ENCODE measurements at places on chromosomes 7 and 10.

GRCh38 chr7:157271315-157271990, 65.4 kb upstream of the DNAJB6 start:
- no peak for DNase-seq

DNA sequence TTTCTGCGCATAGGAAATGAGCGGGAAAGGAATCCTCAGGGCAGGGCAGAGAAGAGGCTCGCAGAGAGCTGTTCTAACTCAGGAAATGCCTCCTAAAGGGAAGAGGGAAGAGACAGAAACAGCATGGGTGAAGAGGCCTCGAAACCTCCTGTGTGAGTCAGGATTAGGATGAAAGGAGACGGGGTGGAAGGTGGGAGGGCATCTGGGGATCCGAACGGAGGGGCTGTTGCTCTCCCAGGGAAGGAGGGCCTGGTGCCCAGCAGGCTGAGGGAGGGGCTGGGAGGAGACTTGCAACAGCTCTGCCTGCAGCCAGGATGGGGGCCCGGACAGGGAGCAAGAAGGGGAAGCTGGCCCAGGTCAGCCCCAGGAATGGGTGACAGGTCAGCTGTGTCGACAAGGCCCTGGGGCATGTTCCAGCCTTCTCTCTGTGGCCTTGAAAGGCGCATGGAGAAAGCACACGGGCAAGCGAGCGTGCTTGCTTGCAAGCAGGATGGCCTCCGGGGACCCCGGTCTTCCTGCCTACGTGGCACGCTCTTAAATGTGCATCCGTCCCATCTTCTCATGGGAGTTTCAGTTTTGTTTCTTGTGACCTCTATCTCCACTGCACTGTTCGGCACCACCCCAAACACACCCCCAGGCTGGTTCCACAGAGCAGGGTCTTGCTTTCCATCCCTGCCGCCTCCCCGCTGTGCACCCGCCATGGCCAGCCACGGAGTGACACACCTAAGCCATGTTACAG, 63.5 kb downstream of the HIPK2 start:
- DNase-seq = no peak

GRCh38 chr10:115129752-115130151, 36.6 kb downstream of the ATRNL1 start:
- no peak for DNase-seq

DNA sequence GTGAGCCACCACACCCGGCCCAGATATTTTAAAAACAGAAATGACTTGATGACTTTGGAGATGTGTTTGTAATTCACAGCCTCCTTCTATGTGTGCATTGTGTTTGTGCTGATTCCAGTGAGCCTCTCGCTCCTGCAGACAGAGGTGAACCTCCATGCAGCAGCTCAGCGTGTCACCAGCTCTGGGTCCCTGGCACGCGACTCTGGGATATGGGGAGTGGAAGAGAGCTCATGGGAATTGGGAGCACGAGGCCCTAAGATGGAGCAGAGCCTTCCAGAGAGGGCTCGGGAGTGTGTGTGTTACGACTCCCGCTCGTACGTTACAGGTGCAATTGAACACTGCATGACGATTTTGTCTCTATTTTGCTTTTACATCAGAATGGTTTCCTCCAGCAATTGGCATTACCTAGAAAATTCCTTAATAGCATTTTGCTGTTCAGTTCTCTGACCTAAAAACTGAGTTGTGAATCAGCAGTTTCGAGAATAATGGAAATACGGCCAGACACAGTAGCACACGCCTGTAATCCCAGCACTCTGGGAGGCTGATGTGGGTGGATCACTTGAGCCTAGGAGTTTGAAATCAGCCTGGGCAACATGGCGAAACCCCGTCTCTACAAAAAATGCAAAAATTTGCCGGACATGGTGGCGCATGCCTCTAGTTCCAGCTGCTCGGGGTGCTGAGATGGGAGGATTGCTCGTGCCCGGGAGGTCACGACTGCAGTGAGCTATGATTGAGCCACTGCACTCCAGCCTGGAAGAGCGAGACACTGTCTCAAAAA, 204.6 kb downstream of the CUX1 start:
- no peak for DNase-seq

GRCh38 chr7:31175672-31176071, 123.6 kb downstream of the ADCYAP1R1 start:
- DNase-seq = no peak

- DNase-seq = no peak
Observed at GRCh38 chr10:29736366-29737073, 101.7 kb upstream of the SVIL start.

- no peak for DNase-seq
Observed at GRCh38 chr10:60176925-60177324, 212.8 kb downstream of the ANK3 start.

DNA sequence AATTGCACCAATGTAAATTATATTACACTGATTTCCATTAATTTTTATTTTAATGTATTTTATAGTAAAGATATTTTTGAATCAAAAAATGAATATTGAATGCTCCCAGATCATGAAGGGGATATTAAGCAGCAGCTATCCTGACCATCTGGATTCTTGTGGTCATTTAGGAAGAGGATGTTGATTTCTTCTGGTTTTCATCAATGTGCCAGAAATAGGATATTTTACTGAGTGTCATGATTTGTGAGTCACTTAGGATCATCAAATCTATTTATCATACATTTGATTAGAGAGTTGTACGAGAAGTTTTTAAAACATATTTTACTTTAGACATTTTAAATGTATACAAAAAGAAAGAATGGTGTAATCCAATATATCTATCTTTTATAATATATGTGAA, 366.3 kb upstream of the CHRM2 start:
- no peak for DNase-seq

DNA sequence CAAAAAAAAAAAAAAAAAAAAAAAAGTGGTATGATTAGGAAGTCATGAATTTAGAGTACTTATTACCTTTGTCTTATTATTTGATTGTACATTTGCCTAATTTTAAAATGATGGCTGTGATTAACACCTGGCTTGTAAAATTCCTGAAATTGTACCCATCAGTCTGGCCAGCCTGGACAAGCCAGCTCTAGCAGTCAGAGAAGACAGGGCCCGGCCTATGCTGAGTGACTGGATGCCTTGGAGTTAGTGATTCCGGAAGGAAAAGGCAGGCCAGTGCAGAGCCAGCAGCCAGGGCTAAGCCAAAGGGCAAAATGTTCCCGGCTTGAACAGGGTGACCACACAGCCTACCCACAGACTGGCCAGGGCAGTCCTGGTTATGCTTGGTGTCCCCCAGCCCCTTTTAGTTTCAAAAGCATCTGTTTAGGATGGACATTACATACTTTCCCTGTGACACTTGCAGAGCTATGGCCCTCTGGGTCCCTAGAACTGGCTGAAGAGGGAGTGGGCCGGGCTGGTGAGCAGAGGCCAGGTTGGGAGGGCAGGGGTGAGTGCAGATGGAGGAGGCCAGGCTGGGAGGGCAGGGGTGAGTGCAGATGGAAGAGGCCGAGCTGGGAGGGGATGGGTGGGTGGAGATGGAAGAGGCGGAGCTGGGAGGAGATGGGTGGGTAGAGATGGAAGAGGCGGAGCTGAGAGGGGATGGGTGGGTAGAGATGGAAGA, 61.7 kb downstream of the PROSER2 start:
- DNase-seq = no peak

DNA sequence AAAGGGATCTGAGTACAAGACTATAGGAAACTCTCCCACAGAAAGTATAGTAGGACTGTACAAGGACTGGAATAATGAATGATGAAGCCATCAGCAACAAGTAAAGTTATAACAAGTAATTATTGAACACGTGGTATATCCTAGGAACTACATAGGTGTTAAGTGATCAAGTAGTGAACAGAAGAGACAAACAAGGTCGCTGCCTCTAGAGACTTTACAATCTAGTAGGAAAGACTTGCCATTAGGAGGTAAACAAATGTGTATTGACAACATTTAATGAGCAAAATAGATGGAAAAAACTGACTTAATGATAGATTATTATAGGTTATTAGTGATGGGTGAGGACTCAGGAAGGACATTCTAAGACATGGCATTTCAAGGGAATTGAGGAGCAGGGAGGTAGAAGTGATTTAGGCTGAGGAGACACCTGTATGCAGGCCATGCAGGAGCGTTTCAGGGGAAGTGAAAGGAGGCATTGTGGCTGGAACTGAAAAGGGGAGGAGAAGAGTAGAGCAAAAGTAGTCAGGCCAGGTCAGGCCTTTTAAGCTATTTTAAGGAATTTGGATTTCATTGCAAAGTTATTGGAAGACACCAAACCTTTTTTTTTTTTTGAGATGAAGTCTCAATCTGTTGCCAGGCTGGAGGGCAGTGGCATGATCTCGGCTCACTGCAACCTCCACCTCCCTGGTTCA, 8.5 kb upstream of the GLCCI1 start:
- DNase-seq = no peak

GRCh38 chr7:37365405-37365804, 83.3 kb downstream of the ELMO1 start:
- DNase-seq = no peak

DNA sequence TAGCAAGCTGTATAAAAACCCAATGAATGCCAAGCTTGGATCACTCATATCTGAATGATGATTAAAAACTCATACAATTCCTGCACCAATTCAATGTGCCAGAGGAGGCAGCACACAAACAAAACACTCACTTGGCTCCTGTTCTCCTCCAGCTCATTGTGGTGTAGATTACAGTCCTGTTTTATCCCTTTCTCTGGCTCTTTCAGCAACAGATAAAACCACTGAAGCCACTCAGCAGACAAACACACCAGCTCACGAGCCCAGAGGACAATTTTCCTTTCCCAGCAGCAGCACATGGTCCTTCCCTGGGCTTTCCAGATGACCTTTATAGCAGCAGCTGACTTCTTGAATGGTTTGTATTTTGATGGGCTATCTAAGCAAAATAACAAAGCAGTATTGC, 107.3 kb upstream of the STARD3NL start:
- DNase-seq = no peak

DNA sequence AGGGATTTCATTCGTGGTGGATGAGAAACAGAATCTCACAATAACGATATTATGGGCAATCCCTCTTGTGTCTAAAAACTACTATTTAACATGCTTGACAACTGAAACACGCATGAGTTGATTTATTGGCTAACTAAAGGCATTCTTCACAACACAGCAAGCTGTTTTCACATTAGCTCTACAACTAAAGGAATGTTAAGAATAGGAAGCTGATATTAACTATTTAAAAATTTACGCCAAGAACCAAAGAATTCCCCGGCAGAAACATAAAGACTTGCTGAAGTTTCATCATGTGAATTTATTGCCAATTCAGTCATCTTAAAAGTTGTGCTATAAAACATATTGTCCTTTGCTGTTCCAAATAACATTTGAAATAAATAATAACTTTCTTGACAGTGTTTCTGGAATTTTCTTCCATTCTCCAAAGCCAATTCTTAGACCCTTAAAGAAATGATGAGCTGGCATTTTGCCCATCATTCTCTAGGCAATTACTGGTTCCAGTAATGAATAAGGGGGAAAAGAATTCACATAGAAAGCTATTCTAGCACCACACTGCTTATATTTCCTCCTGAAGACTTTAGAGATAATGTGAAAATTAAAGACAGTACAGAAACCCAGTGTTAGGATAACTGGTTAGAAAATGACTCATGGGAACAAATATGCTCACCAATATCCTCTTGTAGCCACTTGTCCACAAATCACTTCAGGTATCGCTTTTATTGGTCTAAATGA, 233.1 kb downstream of the PARD3 start:
- DNase-seq = no peak

GRCh38 chr10:13916384-13916947, 329.7 kb downstream of the PRPF18 start:
- no peak for DNase-seq

DNA sequence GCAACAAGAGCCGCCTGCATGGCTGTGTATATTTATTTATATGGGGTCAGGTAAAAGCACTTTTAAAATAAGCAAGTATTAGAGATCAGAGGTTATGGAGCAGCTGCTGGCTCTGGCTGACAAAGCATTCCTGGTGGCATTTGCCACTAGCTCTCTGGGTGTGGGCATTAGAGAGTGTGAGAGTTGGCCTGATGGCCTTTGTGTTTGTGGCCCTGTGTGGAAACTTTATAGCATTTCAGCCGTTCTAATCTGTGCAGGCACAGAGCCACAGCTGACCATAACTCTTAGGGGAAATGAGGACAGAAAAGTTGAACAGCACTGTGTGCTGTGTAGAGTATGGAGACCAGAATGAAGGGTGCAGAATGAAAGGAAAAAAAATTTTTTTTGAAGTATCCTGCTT, 118.9 kb downstream of the AUTS2 start:
- DNase-seq = no peak

GRCh38 chr10:11823122-11823988, at the start of gene PROSER2:
Gene PROSER2, plus strand, starts transcription at chr10:11823356. Its CDS starts 28,722 bp downstream, at chr10:11852078.
- DNase-seq = peak; percentile 24

DNA sequence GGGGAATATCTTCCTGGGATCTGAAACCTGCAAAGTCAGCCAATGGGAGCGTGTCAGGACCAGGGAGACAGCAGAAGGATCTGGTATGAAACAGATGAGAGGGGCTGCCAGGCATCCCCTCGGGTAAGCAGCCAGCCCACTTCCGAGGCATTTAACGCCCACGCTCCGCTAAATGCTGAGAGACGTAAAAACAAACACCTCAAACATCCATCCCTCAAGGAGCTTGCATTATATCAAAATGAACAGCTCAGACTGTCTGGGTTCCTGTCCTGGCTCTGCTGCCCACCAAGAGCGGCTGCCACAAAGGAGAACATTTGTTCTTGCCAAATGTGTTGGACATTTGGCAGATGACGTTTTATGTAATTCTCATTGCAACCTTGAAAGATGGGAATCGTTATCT, 7.0 kb upstream of the SERPINE1 start:
- no peak for DNase-seq

- DNase-seq = no peak
Observed at GRCh38 chr10:116103668-116104067, 169.3 kb downstream of the GFRA1 start.

DNA sequence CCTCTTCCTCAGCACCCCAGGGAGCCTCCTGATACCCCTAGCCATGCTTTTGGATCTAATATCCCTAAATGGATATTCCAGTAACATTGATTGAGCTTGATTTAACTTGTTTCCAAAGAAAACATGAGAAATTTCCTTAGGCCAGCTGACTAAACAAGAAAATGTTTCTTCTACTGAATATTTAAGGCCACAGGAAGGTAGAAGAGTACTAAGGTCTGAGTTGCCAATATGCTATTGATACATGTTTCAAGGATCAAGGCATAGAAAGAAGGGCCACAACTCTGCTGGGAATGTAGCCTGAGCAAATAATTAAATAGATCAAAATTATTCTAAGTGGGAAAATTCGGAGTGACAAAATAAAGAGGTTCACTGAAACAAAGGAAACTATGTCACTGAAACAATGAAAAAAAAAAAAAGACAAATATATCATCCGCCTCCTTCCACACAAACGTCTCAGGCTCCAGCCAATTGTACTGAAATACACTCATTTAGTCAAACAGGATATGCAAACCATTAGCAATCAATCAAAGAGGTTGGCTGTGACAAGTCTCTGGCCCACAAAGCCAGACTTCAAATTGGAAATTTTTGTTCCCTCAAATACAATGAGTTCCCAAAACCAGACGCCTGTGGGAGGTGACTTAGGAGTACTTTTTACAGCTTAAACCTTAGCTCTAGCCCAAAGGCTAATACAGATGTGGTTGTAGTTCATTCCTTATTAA, 396.2 kb downstream of the HTR7 start:
- no peak for DNase-seq

Measured in stimulated activated CD4-positive, alpha-beta T cell treated with anti-CD3 and anti-CD28 coated beads, Interleukin-12 subunit alpha, Interleukin-12 subunit beta, amount 100 ng/mL, for 24 hours (primary cell).